ENCODE measurements at places on chromosomes 5 and 9. TPM values are rescaled to one million over a fixed set of nuclear protein-coding genes. Genes with fewer than 3 reads are reported as not detected.

GRCh38 chr9:136091582-136092352 is 3.3 kb downstream of the NACC2 start:
- no peaks in the 10 kb centered on the region for H3K27me3 ChIP-seq
- no peak overlapping the region for H3K4me3 ChIP-seq
- H3K36me3 ChIP-seq = no peaks in the 10 kb centered on the region
- H3K4me1 ChIP-seq = peaks cover 70% of the 10 kb centered on the region
- peak; percentile 50 for DNase-seq

GRCh38 chr5:145941448-145942130 is 5.2 kb downstream of the SH3RF2 start:
- no peaks in the 10 kb centered on the region for H3K27me3 ChIP-seq
- no peaks in the 10 kb centered on the region for H3K36me3 ChIP-seq
- DNase-seq = no peak
- H3K4me1 ChIP-seq = peaks cover 5% of the 10 kb centered on the region
- no peak overlapping the region for H3K4me3 ChIP-seq

DNA sequence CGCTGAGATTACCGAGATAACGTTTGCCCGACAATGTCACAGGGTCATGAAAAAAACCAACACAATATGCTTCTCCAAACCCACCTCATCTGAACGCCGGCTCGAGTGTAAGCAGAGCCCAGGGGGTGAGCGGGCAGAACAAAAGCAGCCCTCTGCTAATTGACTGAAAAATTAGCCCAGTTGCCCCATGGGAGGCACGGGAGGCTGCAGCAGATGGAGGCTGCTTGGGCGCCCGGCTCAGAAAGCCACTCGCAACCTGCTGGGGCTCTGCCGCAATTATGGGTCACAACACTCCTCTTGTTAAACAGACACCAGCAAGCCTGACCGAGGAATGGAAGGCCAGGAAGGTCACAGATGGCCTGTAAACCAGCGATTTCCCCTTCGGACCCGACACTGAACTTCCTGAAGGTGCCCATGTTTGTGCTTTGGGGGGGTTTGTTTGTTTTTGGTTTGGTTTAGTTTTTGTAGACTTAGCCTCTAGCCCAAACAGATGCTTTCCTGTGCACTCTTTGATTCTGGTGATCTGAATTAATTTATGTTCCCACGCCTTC is 104.6 kb upstream of the IRX1 start:
- no peak overlapping the region for H3K4me3 ChIP-seq
- H3K27me3 ChIP-seq = no peaks in the 10 kb centered on the region
- H3K36me3 ChIP-seq = no peaks in the 10 kb centered on the region
- no peaks in the 10 kb centered on the region for H3K4me1 ChIP-seq

GRCh38 chr5:50564079-50564478 is 102.4 kb upstream of the PARP8 start:
- no peak overlapping the region for H3K27ac ChIP-seq
- H3K27me3 ChIP-seq = no peaks in the 10 kb centered on the region
- H3K4me1 ChIP-seq = no peaks in the 10 kb centered on the region
- no peaks in the 10 kb centered on the region for H3K36me3 ChIP-seq
- DNase-seq = no peak
- no peak overlapping the region for H3K4me3 ChIP-seq

DNA sequence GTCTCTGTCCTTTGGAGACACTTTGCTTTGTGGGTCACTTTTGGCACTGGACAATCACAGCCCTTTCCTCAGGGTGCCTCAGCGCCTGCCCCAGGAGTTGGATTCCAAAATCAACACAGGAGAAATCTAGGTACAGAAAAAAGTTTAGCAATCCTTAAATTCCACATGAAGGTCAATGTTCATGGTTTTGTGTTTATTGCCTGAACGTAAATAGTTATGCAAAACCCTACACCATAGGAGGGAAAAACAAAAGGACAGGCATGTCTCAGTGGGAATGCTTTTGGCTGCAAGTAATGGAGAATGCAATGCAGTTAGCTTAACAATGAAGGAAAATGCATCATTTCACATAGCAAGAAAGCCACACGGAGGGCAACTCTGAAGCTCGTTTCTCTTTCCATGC is 6.5 kb upstream of the HMCN2 start:
- no peaks in the 10 kb centered on the region for H3K36me3 ChIP-seq
- H3K4me3 ChIP-seq = no peak overlapping the region
- DNase-seq = no peak
- peaks cover 19% of the 10 kb centered on the region for H3K27me3 ChIP-seq

- no peak overlapping the region for H3K27ac ChIP-seq
- no peak for DNase-seq
- no peaks in the 10 kb centered on the region for H3K27me3 ChIP-seq
- H3K36me3 ChIP-seq = no peaks in the 10 kb centered on the region
- H3K4me3 ChIP-seq = no peak overlapping the region
These were observed 6.2 kb upstream of the GMCL2 start for GRCh38 chr5:178193251-178193809.

Gene NUDT2
- total RNA-seq = 50.7 TPM

GRCh38 chr5:80504833-80505232 is 16.9 kb downstream of the FAM151B start:
- no peak overlapping the region for H3K27ac ChIP-seq
- H3K36me3 ChIP-seq = no peaks in the 10 kb centered on the region
- H3K4me3 ChIP-seq = no peak overlapping the region
- H3K27me3 ChIP-seq = no peaks in the 10 kb centered on the region

DNA sequence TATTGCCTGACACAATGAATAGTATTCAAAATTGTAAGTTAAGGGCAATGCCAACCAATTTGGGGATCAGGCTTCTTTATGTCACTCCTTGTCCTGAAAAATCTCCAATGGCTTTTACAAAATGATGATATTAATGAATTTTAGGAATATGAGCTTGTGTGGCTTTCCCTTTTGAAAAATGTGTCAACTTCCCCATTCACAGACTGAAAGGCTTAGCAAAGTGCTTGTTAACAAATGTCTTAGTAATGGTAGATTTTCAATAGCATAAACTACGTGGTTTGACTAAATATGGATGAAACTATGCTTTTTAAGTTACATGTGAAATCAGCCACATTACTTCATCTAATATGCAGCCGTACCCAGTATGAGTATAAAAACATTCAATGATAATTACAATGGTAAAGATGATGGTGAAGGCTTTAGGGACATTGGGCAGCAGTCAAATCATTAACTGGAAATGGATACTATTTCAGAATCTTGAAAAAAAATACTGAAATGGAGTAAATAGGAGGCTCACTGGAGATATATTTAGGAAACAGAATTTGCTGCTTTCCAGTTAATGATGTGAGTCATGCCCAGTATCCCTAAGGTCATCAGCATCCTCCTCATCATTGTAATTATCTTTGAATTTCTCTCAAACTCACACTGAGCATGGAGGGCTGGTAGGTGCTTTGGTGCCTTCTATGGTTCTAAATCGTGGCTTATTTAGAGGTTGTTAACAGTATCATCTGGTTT is 113.3 kb upstream of the ZNF608 start:
- H3K36me3 ChIP-seq = no peaks in the 10 kb centered on the region
- no peak overlapping the region for H3K4me3 ChIP-seq
- no peaks in the 10 kb centered on the region for H3K27me3 ChIP-seq
- no peak overlapping the region for H3K27ac ChIP-seq
- no peak for DNase-seq

DNA sequence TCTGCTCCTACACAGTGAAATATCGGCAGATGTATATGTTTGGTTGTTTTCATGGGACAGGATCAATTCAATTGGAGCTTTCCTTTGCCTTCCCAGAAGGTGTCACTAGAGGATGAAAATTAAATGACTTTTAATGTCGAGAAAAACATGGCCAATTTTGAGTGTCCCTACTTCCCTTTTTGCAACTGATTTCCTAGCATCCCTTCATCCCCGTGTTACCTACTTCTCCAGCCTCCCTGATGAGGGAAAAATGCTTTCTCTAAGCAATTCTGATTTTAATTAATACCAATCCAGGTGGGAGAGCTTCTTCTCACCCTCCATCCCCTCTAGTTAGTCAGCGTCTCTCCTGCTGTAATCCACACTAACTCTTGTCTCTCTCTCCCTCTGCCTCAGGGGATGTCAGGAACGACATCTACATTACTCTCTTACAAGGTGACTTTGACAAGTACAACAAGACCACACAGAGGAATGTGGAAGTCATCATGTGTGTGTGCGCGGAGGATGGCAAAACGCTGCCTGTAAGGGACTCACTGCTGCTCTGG is 64.9 kb downstream of the DOCK2 start:
- H3K27me3 ChIP-seq = no peaks in the 10 kb centered on the region
- DNase-seq = no peak
- H3K4me3 ChIP-seq = no peak overlapping the region

- no peaks in the 10 kb centered on the region for H3K36me3 ChIP-seq
- no peaks in the 10 kb centered on the region for H3K4me1 ChIP-seq
These were observed 12.6 kb downstream of the ERP44 start for GRCh38 chr9:100086097-100086635.

- no peaks in the 10 kb centered on the region for H3K36me3 ChIP-seq
- H3K27me3 ChIP-seq = no peaks in the 10 kb centered on the region
- H3K27ac ChIP-seq = no peak overlapping the region
- DNase-seq = no peak
These were observed 46.9 kb upstream of the HSPA9 start for GRCh38 chr5:138622051-138622450.

DNA sequence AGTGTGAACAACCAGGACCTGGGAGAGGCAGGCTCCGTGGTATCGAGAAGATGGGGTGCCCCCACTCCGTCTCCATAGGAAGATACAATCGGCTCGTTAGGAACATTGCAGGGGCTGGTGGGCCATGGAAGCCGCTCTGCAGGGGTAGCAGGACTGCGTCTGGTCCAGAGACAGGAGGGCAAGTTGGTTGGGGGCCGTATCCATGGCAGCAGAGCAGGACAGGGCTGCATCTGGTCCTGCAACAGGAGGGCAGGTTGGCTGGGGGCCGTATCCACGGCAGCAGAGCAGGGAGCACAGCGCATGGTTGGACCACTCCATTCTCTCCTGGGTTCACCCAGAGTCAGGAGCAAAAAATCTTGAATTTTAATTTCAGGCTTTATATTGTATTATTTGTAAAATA is 98.2 kb downstream of the ANKRD33B start:
- H3K36me3 ChIP-seq = no peaks in the 10 kb centered on the region
- no peaks in the 10 kb centered on the region for H3K4me1 ChIP-seq
- DNase-seq = no peak
- no peaks in the 10 kb centered on the region for H3K27me3 ChIP-seq
- no peak overlapping the region for H3K27ac ChIP-seq

Gene OR1J2
- not detected for total RNA-seq

- no peak overlapping the region for H3K4me3 ChIP-seq
- DNase-seq = no peak
- no peaks in the 10 kb centered on the region for H3K27me3 ChIP-seq
- no peaks in the 10 kb centered on the region for H3K36me3 ChIP-seq
These were observed 2223.1 kb upstream of the C9orf72 start for GRCh38 chr9:29796291-29796952.

GRCh38 chr5:68378204-68378820 is 162.8 kb downstream of the PIK3R1 start:
- no peak overlapping the region for H3K4me3 ChIP-seq
- no peaks in the 10 kb centered on the region for H3K36me3 ChIP-seq
- H3K4me1 ChIP-seq = no peaks in the 10 kb centered on the region
- no peak overlapping the region for H3K27ac ChIP-seq
- DNase-seq = no peak
- no peaks in the 10 kb centered on the region for H3K27me3 ChIP-seq

Gene HTR4
- 2.6 TPM for total RNA-seq
